ENCODE measurements at places on chromosomes 11 and 22.

DNA sequence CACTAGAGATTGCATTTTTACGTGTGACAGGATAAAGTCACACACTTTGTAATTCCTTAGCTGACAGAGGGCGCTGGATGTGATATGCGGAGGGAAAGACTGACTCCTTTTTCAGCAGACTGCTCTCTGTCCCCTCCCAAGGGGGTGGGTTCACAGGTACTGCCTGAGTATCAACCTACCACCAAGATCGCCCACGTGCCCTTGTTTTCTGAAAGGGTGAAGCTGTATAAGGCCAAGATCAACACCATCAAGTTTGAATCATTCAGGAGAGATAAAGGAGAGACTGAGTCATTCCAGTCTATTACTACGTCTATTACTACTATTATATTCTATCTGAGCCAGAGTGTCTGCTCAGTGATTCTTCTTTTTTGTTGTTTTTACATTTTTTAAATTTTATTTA is 30.7 kb downstream of the BUD13 start:
- no peak for DNase-seq

DNA sequence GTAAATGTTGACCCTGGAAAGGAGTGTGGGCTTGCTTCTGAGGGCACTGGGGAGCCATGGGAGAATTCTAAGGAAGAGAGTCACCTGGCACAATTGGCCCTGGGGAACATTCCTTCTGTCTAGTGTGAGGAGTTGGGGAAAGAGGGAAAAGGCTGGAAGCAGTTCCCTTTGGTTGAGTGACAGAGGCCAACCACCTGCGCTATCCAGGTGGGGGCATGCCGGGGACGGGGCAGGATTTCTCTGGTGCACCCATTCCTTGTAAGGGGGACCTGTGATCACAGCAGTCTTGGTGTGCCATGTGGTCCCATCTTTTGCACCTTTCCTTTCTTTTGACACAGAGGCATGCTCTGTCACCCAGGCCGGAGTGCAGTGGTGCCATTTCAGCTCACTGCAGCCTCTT is 92.1 kb upstream of the GRK3 start:
- no peak for DNase-seq

DNA sequence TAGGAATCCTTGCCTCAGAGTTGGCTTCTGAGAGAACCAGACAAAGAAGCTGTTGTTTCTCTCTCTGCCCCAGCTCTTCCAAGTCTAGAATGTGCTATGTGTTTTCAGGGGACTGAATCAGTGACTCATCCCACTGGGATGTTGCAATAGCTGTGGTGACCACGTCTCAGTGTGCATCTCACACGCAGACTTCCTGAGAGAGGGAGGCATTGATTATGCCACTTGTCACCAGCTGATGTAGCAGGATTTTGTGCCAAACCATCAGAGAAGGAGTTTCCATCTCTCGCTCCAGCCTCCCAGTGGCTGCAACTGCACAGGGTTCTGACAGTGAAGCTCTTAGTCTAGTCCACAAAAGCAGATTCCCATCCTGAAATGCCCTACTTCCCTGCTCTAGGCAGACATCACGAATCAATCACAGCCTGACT is 455.8 kb downstream of the MIAT start:
- DNase-seq: peak; percentile 91

- no peak for DNase-seq
Measured at GRCh38 chr11:115676206-115676605, 172.0 kb upstream of the CADM1 start.

DNA sequence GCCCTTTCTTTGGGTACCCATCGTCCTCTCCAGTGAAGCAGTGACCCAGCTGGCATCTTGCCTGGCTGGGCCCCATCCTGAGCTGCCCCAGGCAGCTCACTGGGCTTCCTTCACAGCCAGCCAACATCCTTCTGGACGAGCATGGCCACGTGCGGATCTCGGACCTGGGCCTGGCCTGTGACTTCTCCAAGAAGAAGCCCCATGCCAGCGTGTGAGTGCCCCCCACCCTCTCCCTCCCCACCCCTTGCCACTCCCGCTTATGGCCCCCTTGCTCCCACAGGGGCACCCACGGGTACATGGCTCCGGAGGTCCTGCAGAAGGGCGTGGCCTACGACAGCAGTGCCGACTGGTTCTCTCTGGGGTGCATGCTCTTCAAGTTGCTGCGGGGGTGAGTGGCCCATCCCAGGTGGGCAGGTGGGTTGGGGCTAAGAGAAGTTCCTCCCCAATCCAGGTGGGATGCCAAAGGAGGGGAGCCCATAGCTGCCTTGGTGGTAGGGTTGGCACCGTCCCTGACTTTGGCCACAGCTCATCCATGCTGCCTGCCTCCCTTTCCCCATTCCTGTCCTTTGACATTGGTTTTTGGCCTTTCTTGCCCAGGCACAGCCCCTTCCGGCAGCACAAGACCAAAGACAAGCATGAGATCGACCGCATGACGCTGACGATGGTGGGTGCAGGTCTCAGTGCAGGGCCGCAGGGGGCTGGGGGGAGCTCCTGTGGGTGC is 6.8 kb upstream of the ANKRD13D start:
- no peak for DNase-seq

GRCh38 chr11:44559207-44559939 is 6.1 kb upstream of the CD82 start:
- no peak for DNase-seq

DNA sequence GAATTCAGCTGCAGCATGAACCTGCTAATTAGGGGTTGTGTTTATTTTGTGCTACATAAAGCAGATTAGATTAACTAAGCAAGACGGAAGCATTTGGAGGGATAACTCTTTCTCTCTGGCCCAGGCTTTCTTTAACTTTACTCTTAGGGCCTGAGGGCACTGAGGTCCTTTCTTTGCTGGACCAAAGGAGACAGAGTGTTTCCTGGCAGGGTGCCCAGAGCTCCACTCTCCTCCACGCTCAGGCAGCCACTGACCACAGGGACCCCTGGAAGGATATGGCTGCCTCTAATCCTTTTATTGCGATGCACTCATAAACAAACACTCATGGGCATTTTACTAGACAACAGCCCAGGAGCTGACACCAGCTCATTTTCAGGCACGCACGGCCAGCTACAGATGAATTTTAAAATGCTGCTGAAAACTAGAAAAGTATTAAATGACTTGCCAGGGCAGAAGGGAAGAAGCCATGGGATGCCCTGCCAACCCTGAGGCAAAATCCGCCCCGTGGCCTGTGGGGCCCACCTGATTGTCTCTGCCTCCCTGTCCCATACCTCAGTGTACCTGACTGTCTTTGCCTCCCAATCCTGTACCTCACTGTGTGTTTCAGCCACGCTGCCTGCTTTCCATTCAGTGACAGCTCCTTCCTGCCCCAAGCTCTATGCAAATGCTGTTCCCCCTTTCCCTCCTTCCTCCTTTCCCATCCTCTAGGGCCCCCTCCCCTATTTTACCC is 192.6 kb upstream of the NAV2 start:
- DNase-seq: no peak

- no peak for DNase-seq
Measured at GRCh38 chr11:15493066-15493465, 378.3 kb downstream of the INSC start.

DNA sequence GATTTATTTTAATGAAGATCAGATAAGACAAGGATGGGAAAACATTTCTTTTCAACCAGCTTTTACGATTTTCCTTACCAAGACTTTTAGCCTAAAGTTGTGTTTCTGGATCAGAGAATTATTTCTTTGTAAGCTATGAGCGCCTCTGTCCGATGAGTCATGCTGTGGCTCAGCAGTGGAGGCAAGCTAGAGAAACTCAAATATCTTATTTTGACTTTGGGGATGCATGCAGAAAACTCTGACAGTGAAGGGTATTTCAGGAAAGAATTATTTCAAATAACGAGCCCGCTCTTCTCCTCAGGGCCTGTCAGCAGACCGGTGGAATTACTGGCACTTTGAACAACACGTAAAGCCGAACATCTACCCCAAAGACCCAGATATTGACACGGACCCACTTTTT is 77.9 kb upstream of the OR5AK2 start:
- no peak for DNase-seq
